ENCODE measurements at places on chromosomes 16 and 17.

GRCh38 chr16:17328932-17329331, 141.8 kb downstream of the XYLT1 start:
- DNase-seq, result no peak

- DNase-seq, result no peak
Measured at GRCh38 chr16:89026121-89026612, 49.2 kb upstream of the CBFA2T3 start.

DNA sequence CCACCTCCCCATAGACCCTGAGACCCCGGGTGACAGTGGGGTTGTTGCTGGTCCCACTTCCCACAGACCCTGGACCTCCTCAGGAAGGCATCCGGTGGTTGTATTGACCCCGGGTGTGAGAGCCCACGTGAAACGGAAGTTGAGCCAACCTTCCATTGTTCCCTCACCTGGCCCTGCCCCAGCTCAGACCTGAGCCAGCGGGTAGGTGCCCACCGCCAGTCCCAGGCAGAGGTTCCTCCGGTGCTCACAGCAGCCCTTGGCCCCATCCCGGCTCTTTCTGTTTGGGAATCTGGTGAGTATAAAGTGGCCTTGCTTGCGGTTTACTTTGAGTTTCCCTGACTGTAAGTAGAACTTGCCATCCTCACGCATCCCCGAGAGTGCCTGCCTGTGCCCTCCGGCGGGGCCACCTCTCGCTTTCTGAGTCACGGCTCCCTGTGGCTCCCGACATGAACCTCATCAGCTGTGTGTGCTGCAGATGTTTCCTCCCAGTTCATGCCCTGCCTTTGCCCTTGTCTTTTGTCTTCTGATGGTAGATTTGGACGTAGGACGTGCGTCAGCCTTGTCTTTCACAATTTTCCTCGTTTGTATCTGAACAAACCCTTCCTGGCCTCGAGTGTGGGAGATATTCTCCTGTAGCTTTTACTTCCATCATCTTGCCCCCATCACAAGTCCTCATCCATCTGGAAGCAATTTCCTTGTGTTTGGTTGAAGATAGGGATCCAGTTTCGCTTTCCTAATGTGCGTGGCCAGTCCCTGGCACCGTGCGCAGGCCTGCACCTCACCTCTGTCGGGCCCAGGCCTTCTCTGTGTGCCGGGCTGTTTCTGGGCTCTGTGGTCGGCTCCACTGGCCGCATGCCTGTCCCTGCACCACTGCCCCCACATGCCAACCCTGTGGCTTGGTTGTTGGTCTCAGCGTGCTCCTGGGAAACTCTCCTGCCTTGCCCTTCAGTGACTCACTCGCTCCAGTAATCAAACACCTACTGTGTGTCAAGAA, 76.0 kb downstream of the METRNL start:
- no peak for DNase-seq

GRCh38 chr17:29178750-29179231, 1.4 kb downstream of the MYO18A start:
- DNase-seq, result no peak

GRCh38 chr17:19415806-19416775, 5.1 kb downstream of the RNF112 start:
- DNase-seq, result no peak

GRCh38 chr16:86934581-86935375, 356.4 kb downstream of the FOXL1 start:
- DNase-seq, result no peak

DNA sequence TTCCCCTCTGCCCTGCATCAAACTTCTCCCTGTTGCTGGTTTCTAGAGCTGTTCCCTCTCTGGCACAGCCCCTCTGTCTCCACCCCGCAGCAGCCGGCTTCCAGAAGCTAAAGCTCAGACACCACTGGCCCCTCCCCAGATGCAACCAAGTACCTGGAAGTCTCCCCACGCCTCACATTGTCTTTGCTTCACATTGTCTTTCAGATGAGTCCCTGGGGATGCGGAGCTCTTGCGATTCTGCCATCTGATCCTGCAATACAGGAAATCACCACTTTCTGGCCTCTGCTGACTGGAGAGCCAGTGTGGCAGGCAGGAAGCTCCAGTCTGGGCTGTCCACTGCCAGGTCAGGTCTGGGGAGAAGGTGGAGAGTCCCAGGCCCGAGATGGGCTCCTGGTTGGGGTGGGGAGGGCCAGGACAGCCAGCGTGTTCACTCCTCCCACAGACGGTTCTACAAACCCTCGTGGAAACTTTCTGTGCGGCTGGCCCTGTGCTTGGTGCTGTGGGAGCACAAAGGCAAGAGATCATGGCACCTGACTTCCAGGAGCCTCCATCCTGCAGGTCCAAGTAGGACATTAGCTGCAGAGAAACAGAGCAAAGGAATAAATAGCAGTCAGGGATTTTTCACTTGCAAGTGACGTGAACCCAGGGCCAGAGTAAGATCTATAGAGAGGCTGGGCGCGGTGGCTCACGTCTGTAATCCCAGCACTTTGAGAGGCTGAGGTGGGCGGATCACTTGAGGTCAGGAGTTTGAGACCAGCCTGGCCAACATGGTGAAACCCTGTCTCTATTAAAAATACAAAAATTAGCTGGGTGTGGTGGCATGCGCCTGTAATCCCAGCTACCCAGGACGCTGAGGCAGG, 47.9 kb upstream of the MAP3K14 start:
- DNase-seq, result no peak

- no peak for DNase-seq
Measured at GRCh38 chr17:46995841-46996571, 17.0 kb upstream of the RPRML start.

- DNase-seq, result peak; percentile 16
Measured at GRCh38 chr17:80892019-80892855, 99.4 kb upstream of the CHMP6 start.

DNA sequence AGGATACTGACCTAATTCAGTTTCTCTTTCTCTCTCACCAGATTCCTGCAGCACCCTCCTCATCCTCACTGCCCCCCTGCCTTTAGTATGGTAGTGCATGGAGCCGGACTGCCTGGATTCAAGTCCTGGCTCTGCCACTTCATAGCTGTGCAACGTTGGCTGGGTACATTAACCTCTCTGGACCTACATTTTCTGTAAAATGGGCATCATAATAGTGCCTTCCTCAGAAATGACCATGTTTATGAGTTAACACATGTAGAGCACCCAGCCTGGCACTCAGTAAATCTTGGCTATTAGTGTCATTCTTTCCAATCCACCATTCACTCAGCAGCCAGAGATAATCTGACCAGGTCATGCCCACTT, 7.3 kb downstream of the UNC119 start:
- no peak for DNase-seq

DNA sequence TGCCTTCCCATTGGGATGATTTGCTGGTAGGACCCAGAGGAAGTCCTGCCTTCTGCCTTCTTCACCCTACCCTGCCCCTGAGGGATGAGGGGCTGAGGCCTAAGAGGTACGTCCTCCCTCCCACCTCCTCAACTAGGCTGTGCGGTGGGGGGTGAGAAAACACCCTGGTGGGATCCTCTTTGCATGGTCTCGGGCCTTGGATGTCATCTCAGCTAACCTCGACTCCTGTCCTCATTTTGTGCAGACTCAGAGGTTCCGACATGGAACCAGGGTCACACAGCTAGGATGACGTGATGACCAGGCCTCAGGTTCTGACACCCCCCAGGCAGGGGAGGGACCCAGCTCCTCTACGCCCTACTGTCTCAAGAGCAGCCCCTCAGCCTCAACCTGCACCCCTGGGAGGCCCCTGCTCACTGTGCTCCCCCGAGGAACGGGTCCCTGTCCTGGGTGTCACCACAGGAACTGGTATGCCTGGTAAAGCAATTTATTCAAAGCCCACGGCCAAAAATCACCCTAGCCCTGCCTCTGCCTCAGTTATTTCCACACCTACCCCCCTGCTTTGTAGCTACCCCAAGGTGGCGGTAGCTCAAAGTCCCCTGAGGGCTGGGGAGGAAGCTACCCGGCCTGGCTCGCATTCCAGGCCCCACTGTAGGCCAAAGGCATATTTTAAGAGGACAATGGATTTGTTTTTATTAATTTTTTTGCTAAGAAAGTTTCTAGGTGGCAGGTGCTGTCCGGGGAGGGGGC, 17.5 kb downstream of the UNC13D start:
- DNase-seq, result no peak

- DNase-seq, result no peak
Measured at GRCh38 chr16:77555126-77555525, 120.3 kb upstream of the ADAMTS18 start.
